AG10803 (cell line): ENCODE measurements at places on chromosomes 12 and 14.
A peak's percentile ranks its signal among the peaks of the same experiment; 100 is the strongest.

GRCh38 chr12:88805286-88805685, 225.0 kb upstream of the KITLG start:
- peak; percentile 92 for DNase-seq

- DNase-seq = no peak
These were observed 18.0 kb upstream of the CATSPERB start for GRCh38 chr14:91749868-91750267.

DNA sequence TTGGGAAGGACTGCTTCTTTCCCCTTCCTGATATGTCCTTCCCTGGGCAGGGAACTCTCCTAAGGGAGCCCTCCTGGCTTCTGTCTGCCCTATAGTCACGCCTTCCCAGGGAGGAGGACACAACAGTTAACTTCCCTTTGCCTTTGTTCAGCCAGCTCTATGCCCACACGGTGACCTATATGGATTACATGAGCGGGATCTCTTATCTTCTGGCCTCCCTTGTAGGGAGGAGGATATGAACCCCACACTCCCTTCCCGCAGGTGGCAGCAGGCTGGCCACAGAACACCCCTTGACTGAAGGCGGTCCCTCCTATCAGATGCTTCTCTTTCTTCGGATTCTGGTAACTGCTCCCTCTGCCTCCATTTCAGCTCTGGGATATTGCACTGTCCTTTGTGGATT, 135.6 kb upstream of the MAX start:
- DNase-seq = no peak

- no peak for DNase-seq
These were observed 91.3 kb upstream of the CEP83 start for GRCh38 chr12:94550964-94551363.

DNA sequence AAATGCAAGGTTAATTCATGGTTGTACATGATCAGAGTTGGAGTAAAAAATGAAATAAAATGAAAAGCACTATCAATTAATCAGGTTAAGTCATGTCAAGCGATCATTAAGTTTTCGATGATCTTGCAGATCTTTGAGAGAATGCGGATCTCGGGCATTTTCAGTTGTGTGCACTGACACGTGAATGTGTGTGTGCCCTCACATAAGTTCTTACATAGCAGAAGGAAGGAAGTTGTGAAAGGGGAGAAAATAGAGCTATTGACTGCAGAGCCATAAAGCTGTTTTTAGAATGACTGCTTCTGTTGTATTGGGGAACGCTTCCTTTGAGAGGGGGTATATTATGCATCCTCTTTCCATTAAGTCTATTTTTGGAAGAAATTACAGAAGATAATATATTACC, 101.3 kb downstream of the HMGA2 start:
- no peak for DNase-seq

DNA sequence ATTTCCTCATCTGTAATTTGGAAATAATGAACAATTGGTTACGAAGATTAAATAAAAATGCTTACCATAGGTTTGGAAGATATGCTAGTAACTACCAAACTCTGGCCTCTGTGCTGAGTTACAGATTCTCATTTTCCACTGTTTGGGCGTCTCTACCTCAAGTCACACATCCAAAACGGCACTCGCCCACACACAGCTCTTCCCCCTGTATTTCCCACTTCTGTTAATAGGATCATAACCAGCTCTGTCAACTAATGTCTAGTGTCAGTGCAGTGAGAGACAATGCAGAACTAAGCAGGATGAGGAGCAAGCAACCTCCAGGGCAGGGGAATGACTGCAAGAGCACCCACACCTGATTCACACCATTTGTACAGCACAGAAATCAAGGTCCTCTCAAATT, 10.9 kb upstream of the SYCP3 start:
- DNase-seq = no peak

DNA sequence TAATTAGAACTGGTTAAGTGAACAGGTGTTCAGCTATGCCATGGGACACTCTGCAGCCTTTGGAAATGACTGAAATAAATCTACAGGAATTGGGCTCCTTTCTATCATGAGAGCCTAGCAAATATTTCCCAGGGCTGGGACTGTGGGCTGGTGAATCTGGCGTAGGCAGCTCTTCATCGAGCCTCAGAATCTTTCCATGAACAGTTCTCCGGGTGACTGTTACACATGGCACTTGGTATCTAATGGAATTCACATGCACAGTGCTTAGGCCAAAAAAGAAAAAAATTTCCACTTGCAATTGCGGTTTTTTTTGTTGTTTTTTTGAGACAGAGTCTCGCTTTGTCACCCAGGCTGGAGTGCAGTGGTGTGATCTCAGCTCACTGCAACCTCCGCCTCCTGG, 32.1 kb downstream of the PRKAB1 start:
- DNase-seq = peak; percentile 76

- DNase-seq = no peak
These were observed 72.7 kb downstream of the WSCD2 start for GRCh38 chr12:108201808-108202207.

DNA sequence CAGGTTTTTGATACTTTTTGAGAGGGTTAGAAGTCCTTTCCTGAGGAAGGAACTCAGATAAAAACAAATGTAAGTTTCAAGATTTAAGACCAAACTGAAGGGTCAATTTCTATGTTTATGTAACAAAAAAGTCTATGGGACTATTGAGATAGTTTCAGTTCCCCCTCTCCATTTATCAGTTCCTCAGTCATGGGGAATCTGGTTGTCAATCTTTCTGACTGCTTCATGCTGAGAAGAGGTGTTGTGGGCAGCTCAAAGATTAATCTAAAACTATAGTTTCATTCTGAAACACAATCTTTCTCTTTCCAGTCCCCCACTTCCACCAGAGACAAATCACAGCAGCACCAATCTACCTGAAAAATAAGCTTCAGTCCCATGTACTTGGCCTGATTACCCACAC, 93.7 kb downstream of the KCNMB4 start:
- no peak for DNase-seq

- DNase-seq = peak; percentile 64
These were observed 128.4 kb upstream of the SSTR1 start for GRCh38 chr14:38079268-38079667.

GRCh38 chr12:79732638-79733037, 41.9 kb upstream of the PAWR start:
- no peak for DNase-seq

- no peak for DNase-seq
These were observed 30.8 kb upstream of the BDKRB2 start for GRCh38 chr14:96173636-96174475.

- no peak for DNase-seq
These were observed 1059.5 kb downstream of the GALC start for GRCh38 chr14:86933460-86933859.

- DNase-seq = peak; percentile 20
These were observed 85.9 kb upstream of the NCOR2 start for GRCh38 chr12:124653169-124653931.

DNA sequence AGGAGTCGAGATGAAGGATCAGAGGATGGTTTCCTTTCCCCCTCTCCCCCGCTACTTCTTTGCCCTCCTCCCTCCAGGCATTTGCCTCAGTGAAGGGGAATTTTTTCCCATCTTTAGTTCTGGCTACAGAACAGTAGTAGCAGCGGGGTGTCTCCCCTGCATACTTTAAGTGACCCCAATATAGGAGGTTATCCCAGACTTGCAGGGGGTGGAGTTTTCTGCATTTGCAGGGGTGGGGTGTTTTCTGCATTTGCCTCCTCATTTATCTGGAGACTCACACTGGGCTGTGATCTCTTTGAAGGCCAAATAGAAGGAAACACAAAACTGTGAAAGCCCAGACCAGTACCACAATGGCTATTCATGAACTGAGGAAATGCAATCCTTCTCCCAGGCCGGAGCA, 19.8 kb downstream of the PTPRB start:
- DNase-seq = no peak

DNA sequence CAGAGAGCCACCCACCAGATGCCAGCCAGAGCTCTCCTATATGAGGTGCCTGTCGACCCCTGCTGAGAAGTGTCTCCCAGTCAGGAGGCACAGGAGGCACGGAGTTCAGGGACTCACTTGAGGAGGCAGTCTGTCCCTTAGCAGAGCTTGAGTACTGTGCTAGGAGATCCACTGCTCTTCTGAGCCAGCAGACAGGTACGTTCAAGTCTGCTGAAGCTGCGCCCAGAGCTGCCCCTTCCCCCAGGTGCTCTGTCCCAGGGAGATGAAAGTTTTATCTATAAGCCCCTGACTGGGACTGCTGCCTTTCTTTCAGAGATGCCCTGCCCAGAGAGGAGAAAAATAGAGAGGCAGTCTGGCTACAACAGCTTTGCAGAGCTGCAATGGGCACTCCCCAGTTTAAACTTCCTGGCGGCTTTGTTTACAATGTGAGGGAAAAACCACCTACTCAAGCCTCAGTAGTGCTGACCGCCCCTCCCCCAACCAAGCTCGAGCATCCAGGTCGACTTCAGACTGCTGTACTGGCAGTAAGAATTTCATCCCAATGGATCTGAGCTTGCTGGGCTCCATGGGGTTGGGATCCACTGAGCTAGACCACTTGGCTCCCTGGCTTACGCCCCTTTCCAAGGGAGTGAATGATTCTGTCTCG, 146.7 kb upstream of the USP15 start:
- no peak for DNase-seq

- no peak for DNase-seq
These were observed 1918.0 kb upstream of the FLRT2 start for GRCh38 chr14:83611906-83612390.

- DNase-seq = no peak
These were observed 65.6 kb downstream of the TESC start for GRCh38 chr12:117033382-117034221.

GRCh38 chr14:60599727-60600126, 49.5 kb downstream of the SIX1 start:
- DNase-seq = no peak

GRCh38 chr14:68458840-68459469, 333.9 kb downstream of the ZFP36L1 start:
- DNase-seq = peak; percentile 93

DNA sequence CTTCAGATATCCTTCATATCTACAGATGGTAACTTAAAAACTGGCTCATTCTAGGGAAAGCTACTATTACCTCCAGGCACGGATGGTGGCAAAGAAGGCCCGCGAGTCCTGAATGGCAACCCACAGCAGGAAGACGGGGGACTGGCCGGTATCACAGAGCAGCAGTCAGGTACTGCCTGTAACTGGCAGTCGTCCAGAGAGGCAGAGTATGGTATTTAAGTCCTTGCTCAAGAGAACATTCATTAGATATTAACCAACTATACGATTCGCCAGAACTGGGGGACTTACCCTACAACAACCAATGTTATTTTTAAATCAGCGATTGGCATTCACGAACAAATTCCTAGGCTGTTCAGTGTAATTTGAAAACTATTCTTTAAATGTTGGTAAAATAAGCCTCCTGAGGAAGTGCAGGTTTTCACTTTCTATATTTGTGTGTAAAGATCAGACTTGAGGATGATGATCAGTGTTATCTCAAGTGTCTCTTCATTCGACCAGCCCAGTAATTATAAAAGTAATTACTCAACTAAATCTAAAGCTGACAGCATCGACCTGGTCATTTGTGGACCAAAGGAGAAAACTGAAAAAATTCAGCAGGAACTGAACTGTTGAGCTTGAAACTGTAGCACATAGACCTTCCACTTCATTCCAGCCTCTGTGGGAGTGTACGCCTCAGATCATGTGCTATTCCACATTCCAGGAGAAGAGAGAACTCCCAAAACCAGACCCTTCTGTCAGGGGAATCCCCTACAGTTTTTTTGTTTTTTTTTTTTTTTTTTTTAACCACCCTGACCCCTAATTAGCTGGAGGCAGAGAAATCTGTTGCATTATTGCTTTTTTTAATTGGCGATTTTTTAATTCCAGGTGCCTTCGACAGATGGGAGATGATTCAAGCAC, 75.6 kb downstream of the ESR2 start:
- DNase-seq = no peak
